ENCODE measurements at places on chromosomes 7 and 10. TPM values are rescaled to one million over a fixed set of nuclear protein-coding genes. Genes with fewer than 3 reads are reported as not detected.

The GPR85 gene
- total RNA-seq = 1.1 TPM

The LBX1 gene
- total RNA-seq = not detected

The TMEM225B gene
- not detected for total RNA-seq

The MTG1 gene
- total RNA-seq = 13.2 TPM

The SVOPL gene
- total RNA-seq = not detected

The TECTB gene
- total RNA-seq = not detected

The TMEM139 gene
- total RNA-seq = 0.40 TPM

The OR9A2 gene
- not detected for total RNA-seq

The FAM25A gene
- total RNA-seq = not detected

The MET gene
- 21.4 TPM for total RNA-seq

The ADAP1 gene
- 75.2 TPM for total RNA-seq

The ARMS2 gene
- not detected for total RNA-seq

The CREB5 gene
- 13.2 TPM for total RNA-seq

The LRGUK gene
- total RNA-seq = 1.0 TPM

The ATOH7 gene
- not detected for total RNA-seq

The BICC1 gene
- total RNA-seq = 21.2 TPM

The GLCCI1 gene
- total RNA-seq = 2.8 TPM

The HYAL4 gene
- not detected for total RNA-seq

The RBM20 gene
- total RNA-seq = 2.3 TPM

The SFTPA1 gene
- total RNA-seq = not detected

The NRCAM gene
- 1.6 TPM for total RNA-seq

The PLXNA4 gene
- 4.8 TPM for total RNA-seq

The NPFFR1 gene
- not detected for total RNA-seq

The ASB4 gene
- total RNA-seq = not detected

The AKR1C2 gene
- total RNA-seq = 16.7 TPM

The NPSR1 gene
- total RNA-seq = not detected

The PVRIG gene
- 0.27 TPM for total RNA-seq

The ATAD1 gene
- 44.7 TPM for total RNA-seq

The KBTBD2 gene
- total RNA-seq = 34.9 TPM

The RNF32 gene
- not detected for total RNA-seq

The ASAH2B gene
- total RNA-seq = 4.8 TPM

The CALCR gene
- not detected for total RNA-seq

The CABCOCO1 gene
- 1.4 TPM for total RNA-seq

The SDK1 gene
- total RNA-seq = 7.9 TPM

The SSBP1 gene
- 127 TPM for total RNA-seq

The AGMO gene
- 0.64 TPM for total RNA-seq

The CD36 gene
- total RNA-seq = 52.9 TPM

The ASB10 gene
- not detected for total RNA-seq

The MAT1A gene
- total RNA-seq = not detected

The OPN1SW gene
- total RNA-seq = not detected

The CWF19L1 gene
- total RNA-seq = 16.5 TPM

The AKR1C1 gene
- 165 TPM for total RNA-seq

The MUC12 gene
- total RNA-seq = 0.54 TPM

The PON1 gene
- total RNA-seq = not detected

The ASAH2 gene
- total RNA-seq = 0.62 TPM

Data from gastroesophageal sphincter (tissue), 4 donors.